ENCODE measurements at places on chromosomes 6 and 20.

DNA sequence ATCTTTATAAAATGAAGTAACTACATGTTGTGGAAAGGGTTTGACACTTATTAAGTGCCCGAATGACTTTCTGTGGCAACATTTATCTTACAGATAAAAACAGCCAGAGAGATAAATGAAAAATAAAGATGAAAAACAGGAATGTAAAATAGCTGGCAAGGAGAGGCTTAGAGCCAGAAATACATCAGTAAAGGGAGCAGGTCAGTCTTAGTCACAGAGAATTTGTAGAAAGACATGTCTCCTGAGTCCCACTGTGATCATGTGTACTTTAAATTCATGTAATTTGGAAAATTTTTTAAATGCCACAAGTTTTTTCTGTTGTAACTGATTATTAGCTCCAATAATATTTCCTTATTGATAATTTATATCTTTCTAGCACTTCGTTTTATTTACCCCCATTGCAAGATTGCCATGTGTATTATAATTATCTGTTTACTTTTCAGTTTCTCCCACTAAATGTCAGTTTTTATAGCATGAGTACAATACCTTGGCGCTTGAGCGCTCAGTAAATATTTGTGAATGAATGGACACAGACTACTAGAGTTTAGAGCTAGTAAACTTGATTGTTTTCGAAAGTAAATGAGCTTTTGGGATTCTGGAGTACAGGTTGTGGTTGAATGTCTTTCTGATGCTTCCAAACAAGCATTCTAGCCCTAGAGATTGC, 15.2 kb downstream of the TAB2 start:
- DNase-seq: no peak

DNA sequence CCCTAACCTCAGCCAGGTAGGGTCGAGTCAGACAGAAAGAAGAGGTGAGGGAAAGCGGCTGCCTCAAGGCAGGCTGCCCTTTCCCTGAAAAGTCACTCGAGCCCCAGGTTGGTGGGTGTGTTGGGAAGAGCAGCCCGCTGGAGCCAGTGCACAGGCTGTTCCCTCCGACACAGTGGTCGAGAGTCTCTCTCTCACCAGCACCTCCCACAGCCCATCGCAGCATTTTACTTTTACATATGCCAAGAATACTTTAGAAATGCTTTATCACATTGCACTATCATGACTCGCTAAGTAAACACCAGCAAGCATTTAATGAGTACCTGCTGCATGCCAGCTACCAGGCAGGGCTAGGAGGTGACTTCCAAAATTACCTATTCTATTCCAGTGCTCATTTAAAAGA, 1.7 kb downstream of the PRPH2 start:
- DNase-seq: no peak

DNA sequence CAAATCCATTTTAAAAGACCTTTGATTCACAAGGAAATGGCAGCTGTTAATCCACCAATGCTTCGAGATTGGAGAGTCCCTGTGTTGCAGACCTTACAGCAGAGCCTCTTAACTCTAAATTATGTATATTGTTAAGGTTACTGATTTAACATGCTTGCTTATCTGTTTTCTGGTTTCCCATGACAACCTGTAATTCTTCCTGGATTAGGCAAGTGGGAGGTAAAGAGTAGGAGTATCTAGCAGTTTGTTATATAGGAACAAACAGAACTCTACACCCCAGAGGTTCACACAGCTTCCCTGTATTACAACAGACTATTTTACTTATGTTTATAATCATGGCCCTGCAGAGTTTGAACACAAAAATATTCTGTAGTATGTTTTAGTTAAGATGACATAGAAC, 39.5 kb downstream of the NKX2-4 start:
- DNase-seq: no peak

DNA sequence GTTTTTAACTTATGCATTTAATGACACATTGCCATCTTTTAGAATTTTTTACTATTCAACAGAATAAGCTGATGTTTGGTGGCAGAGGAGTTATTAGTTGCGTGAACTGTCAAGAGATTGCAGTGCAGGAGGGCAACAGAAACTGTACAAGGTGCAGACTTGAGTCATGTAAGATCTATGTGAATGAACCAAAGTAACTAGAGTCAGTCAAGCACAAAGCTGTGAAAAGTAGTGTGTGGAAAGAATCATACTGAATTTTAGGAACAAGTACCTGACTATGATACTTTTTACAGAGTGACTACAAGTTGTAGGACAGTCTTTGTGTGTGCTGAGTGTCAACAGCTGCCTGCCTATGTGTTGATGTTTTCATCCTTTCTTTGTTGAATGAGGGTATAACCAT, 2.7 kb upstream of the C6orf163 start:
- DNase-seq: no peak

GRCh38 chr6:72524011-72524645, 97.7 kb upstream of the KCNQ5 start:
- no peak for DNase-seq

DNA sequence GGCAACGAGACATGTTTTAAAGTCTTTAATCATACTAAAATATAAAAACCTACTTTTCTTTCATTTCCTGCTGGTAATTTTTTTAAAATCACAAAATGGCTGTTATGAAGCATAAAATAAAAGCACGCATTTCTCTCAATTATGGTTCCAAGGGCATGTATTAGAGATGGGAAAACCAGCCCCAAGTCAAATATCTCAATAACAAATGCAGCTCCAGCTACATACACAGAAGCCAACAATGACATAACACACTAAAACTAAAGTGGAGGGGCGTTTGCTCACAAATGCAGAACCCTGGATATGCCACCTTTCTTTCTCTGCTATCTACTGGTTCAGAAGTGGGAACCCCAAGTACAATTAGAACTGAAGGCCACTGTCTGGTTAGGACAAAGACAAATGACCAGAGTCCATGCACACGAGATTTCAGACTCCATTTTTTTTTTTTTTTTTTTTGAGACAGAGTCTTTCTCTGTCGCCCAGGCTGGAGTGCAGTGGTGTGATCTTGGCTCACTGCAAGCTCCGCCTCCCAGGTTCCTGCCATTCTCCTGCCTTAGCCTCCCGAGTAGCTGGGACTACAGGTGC, 27.8 kb downstream of the EZR start:
- DNase-seq: no peak

- DNase-seq: no peak
These were observed 19.6 kb downstream of the MYLIP start for GRCh38 chr6:16148498-16148897.

DNA sequence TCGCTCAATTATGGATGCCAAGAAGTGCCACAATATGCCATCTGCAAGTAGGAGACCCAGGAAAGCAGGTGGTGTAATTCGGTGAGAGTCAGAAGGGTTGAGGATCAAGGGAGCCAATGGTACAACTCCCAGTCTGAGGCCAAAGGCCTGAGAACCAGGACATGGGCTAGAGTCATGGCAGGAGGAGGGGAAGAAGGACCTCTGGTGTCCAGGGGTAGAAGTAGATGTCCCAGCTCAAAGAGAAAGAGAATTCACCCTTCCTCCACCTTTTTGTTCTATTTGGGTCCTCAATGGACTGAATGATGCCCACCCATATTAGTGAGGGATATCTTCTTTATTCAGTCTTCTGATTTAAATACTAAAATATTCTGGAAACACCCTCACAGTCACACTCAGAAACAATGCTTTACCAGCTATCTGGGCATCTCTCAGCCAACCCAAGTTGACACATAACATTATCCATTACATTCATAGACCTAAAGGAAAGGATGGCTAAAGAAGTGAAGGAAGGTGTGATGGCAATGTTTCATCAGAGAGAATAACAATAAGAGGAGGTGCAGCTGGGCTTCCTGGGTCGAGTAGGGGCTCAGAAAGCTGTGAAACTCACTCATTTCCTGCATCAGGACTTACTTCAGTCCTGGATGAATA, 21.2 kb upstream of the HLA-DQA1 start:
- DNase-seq: no peak

- no peak for DNase-seq
These were observed 202.2 kb upstream of the CDYL start for GRCh38 chr6:4574007-4574406.

- DNase-seq: no peak
These were observed 195.2 kb upstream of the PROKR2 start for GRCh38 chr20:5511930-5512329.

DNA sequence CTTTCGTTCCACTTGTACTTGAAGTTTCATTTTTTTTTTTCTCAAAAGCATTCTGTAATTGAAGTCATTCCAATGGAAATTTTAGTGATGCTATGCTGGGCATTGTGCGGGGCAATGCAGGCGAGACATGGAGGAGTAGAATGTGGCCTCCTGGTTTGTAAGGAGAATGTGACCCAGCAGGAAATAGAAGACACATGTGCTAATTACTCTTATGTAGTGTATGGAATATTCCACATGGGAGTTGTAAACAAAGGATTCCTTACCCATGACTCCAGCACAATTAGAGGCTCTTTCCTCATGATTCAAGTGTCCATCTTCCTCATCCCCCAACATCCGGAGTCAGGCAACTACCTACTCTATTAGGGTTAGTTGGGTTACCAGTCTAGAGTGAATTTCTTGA, 14.9 kb upstream of the RFPL4B start:
- DNase-seq: no peak

- DNase-seq: no peak
These were observed 230.8 kb downstream of the BCAS1 start for GRCh38 chr20:53839423-53840176.

DNA sequence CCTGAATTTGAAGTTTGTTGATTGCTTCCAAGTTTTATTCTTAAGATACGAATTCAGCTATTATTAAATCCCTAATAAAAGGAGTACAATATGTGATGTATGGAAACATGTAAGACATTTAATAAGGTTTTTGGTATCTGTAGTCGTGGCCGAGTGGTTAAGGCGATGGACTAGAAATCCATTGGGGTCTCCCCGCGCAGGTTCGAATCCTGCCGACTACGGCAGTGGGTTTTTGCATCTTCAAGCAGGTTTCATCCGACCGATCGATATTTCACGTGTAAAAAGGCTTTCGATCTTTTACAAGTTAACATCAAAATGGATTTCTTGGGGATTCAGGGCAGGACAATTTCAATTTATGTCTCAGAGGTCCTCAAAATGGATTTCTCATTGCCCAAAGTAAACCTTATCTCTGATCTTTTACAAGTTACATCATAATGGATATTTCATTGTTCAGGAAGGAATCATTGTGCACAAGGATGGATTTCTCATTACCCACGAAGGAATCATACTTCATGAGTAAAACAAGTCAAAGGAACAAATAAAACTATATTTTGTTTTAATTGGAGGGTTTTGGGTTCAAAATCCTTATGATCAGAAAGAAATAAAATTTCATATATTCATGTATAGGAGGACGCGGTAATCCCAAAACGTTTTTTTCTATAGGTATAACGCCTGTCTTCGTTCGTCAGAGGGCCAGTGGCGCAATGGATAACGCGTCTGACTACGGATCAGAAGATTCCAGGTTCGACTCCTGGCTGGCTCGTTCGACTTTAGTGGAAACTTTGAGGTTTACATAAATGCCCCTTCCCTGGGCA, 37.3 kb upstream of the BTN3A2 start:
- no peak for DNase-seq

DNA sequence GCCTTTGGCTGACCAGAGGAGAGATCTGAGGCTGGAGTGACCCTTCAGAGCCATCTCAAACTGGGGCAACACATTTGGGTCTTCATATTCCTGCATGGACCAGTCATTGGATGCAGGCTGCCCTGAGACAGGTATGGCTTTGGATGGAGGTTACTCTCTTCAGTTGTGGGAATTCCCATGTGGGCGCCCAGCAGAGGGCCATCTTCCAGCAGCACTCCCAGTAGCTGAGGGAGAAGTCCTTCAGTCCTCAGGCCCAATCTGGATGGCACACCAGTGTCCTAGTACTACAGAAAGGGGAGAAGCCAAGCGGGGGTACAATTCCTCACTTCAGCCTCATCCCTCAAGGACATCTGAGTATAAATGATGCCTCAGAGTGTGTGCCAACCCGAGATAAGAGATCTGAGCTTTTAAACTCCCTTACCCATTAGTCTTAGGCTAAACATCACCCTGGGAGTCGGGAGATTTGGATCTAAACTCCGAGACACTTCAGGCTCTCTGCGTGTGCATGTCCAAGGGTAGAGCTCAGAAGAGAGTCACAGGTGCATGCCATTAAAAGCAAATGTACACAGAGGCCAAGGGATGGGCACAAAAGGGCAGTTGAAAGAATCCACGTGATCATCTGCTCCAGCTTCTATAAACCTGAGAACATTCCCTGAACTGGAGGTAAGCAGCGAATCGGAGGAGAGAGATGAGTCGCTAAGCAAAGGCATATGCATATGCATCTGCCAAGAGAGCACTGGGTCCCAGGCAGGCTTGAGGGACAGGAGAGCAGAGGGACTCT, 204.6 kb downstream of the CD83 start:
- DNase-seq: no peak

DNA sequence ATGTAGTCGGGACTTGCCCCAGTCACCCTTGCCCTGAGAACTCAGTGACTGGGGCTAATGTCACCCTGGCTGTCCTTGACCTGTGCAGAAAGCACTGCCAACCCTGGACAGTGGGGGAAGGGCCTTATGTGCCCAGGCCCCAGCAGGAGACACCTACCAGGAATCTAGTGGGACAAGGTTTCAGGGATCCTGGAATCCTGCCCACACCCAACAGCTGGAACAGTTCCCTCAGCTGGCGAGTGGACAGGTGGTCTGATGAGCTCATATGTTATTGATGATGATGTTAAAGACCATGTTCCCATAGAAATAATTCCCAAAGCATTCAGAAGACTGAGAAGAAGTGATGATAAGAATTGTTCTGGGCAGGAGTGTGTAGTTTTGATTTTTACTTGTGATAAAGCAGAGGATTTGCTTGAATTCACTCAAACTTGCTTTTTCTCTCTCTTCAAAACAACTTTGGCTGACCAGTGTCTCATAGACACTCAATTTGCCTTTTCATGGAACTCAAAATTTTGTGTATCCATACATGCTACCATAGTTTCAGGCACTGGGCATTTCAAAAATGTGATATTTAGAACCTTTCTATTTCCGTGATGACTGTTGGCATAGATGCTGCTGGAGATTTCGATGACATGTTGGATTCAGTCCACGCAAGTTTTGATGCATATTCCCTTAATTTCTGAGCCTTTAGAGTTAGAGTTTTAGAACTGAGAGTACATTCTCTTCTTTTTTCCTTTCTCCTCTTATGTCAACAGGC, 79.3 kb downstream of the SLC22A3 start:
- no peak for DNase-seq

DNA sequence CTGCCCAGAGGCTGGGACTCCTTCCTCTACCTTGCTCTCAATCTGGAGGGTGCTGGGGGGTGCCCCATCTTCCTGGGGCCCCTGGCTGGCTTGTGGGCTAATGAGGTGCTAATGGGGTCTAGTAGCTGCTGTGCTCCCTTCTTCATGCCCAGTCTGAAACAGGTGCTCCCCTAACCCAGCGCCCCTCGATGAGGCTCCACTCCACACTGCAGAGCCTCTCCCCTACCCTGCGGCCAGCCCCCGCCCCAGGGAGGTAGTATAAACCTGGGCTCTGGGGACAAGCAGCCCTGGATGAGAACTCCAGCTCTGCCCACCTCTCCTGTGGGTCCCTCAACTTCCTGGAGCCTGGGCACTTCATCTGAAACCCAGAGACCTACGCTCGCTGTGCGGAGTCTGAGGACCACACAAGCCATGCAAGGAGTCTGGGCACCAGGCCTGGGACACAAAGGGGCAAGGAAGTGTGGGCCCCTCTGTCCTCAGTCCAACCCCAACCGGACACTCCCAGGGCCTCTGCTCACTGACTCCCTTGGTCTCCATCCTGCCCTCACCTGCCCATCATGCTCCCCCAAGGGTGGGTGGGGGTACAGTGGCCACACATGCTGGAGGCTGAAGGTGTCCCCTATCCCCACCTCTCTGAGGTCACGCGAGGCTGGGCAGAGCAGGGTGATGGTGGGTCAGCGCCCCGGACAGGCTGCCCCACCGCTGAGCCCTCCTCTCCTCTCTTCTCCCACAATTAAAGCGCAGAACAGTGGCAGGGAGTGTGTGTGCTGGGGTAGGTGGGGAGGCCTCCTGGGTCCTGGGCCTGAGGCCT, 6.1 kb downstream of the RPL10A start:
- DNase-seq: no peak
